HTR-8/SVneo (cell line): ENCODE measurements at places on chromosomes 3 and 15.

DNA sequence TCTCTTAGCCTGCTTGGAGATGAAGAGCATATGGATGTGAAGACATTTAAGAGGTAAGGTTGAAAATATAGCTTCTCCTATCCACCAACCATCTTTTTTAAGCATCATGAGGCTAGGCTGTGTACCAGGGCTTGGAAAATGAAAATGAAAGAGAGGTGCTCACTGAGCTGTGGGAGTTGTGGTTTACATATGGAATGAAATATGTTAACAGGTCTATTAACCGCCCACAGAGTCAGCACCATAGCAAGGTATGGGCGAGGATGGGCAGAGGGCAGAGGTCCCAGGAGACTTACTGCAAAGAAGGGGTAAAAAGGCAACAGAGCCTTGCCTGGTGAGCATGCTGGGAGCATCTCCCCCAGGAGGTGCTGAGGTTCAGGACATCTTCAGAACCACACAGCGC is 273.1 kb downstream of the GABRG3 start:
- DNase-seq = no peak

- no peak for DNase-seq
These were observed 5.1 kb upstream of the IQSEC1 start for GRCh38 chr3:13078163-13078905.

DNA sequence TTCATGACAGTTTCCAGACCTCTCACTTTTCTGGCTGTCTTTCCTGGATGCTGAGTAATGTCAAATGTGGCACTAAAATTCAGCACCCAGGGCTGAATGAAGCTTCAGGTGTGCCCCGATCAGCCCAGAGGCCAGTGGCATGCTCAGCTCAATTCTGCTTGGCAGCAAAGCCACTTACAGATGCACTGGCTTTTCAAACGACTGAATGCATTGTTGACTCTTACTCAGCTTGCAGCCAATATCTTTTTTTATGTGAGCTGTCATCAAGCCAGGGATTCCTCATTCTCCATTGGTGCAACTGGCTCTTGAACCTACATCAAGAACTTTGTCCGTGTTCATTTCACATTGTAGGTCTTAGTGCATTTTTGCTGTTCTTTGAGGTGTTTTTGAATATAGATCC is 60.7 kb downstream of the ZDHHC19 start:
- no peak for DNase-seq

- no peak for DNase-seq
These were observed 226.6 kb downstream of the DPH6 start for GRCh38 chr15:35319354-35319753.

GRCh38 chr3:13243586-13243985 is 170.4 kb upstream of the IQSEC1 start:
- DNase-seq = no peak

DNA sequence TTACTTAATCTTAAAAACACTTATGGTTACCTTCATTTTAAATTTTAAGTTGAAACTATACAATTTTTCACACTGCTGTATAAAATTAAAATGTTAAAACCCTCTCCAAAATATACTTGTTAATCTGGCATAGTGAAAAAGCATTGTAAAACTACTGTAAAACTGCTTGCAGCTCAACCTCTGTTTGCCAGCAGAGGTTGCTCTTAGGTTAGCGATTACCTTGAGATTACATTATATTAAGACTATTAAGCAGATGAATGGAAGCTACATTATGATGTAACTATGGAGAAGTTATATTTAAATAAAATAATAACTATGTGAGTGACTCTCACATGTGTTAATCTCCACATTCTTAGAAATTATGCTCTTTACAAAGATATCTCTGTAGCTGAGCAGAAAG is 143.6 kb upstream of the SLITRK3 start:
- DNase-seq = peak; percentile 32
